ENCODE measurements at places on chromosomes 6 and 20. TPM values are rescaled to one million over a fixed set of nuclear protein-coding genes. Genes with fewer than 3 reads are reported as not detected.

GRCh38 chr6:116764961-116765841, at the start of gene FAM162B:
Gene FAM162B (minus strand): TSS chr6:116765719. CDS start chr6:116765576, 143 bp downstream.
- no peak for DNase-seq

GRCh38 chr6:110864824-110865223, 9.8 kb upstream of the AMD1 start:
- no peak for DNase-seq

The VSTM2L gene
- total RNA-seq, result 1.6 TPM

GRCh38 chr20:36092398-36093024, 62.0 kb upstream of the EPB41L1 start:
- DNase-seq, result no peak

DNA sequence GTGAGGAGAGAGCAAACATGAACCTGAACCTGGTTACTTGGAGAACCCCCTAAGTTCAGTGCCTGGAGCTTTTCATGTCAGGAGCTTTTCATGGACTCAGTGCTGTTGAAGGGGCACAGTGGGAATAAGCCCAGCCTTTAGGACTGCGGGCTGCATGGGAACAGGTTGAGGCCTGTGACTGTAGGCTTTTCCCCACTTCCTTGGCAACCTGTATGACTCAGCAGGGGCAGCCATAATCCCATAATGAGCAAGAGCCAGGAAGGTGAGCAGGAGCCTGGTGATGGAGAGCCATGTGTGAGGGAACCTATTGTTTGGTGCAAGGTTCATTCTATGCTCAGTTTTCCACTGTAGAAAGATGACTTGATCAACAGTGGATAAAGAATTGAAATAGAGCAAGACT, 23.4 kb downstream of the MEP1A start:
- DNase-seq, result no peak

- no peak for DNase-seq
These were observed 34.4 kb downstream of the CBFA2T2 start for GRCh38 chr20:33524261-33524660.

DNA sequence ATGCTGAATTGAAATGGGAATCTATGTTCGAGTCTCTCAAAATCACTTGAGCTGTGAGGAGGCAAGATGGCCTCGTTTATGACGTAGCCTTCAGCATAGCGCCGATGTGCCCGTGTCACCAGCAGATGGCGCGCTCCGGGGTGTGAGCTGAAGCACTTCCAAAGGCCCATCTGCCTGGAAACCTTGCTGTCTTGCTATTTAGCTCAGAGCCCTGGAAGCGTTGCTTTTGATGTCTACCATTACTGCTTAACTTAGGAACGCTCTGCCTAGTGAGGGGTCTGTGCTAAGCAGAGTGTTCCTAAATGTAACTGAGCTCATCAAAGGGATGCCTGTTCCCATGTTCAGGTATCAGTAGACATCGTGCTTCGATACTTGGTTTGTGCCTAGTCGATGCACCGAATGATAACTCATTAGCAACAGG, 67.7 kb downstream of the SYCP2L start:
- DNase-seq, result peak; percentile 77

- no peak for DNase-seq
These were observed 215.9 kb downstream of the TAF4 start for GRCh38 chr20:61849822-61850221.

- no peak for DNase-seq
These were observed 139.0 kb downstream of the IMPG1 start for GRCh38 chr6:75933387-75933975.

GRCh38 chr20:37071481-37071911, 24.3 kb downstream of the RBL1 start:
- peak; percentile 41 for DNase-seq

The LY86 gene
- total RNA-seq, result not detected
